ENCODE measurements at places on chromosomes 13 and 19.
A peak's percentile ranks its signal among the peaks of the same experiment; 100 is the strongest.

- no peak for DNase-seq
Measured at GRCh38 chr19:22807061-22807835, 23.3 kb upstream of the ZNF99 start.

DNA sequence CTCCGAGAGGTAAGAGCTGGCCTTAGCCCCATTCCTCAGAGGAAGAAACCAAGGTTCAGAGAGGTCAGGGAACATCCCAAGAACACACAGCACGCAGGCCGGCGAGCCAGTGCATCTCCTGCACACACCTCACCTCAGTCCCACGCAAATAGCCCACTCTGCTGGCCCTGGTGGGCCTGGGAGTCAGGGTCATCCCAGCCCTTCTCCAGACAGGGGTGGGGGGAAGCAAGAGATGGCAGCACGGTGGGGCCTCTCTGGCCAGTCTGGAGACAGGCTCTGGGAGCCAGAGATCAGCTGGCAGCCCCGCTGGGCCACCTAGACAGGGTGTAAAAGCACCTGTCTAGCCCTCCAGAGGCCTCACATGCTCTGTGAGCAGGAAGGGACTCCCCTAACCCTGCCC, 26.8 kb downstream of the TUBA3C start:
- DNase-seq = no peak

- DNase-seq = no peak
Measured at GRCh38 chr19:3338541-3339181, 27.7 kb upstream of the NFIC start.

DNA sequence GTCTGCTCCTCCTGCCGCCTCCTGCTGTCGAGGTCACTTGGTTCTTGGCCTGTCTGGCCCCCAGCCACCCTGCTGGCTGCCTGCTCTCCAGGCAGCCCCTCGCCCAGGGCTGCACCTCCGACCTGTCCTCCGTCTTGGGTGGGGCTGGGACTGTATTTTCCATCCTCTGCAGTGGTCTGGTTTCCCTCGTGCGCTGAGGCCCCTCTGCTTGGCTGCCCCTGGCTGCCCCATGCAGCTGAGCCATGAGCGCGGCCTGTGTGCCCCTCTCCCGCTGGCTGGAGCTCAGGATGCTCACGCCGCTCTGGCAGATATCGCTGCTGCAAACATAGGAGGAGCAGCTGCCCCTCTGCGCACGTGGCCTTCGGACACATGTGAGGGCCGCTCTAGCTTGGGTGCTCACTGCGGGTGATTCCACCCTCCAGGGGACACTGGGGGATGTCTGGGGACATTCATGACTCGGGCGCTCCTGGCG, 14.0 kb downstream of the UHRF1 start:
- DNase-seq = no peak

GRCh38 chr13:95067303-95067702, 233.9 kb downstream of the ABCC4 start:
- DNase-seq = no peak

DNA sequence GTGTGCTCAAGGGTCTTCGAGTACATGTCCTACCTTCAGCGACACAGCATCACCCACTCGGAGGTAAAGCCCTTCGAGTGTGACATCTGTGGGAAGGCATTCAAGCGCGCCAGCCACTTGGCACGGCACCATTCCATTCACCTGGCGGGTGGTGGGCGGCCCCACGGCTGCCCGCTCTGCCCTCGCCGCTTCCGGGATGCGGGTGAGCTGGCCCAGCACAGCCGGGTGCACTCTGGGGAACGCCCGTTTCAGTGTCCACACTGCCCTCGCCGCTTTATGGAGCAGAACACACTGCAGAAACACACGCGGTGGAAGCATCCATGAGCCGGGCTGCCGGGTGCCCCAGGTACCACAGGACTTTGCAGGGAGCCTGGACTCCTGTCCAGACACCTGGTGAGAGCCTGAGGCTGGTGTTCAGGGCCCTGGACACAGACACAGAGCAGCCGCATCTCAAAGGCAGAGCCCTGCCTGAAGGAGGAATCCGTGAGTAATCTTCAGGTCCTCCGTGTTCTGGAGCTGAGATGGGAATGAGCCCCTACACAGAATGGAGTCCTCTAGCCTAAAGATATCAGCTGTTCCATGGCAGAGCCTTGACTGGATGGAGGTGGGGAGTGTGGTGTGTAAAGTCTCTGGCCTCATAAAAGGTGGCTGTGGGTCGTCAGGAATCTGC, 1.5 kb downstream of the ZNF581 start:
- DNase-seq = no peak

GRCh38 chr13:70905035-70905434, 796.8 kb upstream of the KLHL1 start:
- no peak for DNase-seq

GRCh38 chr19:5436106-5436947, 18.9 kb upstream of the ZNRF4 start:
- peak; percentile 95 for DNase-seq

DNA sequence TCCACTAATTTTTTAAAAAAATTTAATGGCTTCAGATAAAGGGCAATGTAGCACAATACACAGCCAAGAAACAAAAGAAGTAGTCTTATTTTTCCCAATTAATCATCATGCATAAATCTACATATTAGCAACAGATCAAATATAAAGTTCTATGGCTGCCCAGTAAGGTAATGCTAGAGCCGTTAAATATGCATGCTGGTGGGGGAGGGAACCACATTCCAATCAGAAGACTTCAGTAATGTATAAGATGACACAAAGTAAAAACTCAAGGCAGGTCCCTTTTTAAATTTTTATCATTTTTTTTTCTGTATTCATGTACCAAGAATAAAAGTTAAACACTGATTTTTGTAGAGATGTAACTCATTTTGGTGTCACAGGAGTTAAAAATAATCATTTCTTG, 62.0 kb downstream of the MPHOSPH8 start:
- DNase-seq = no peak

GRCh38 chr19:10107817-10108367, 1.7 kb downstream of the PPAN start:
- DNase-seq = no peak

- DNase-seq = peak; percentile 56
Measured at GRCh38 chr13:57425531-57425930, 206.0 kb upstream of the PCDH17 start.

DNA sequence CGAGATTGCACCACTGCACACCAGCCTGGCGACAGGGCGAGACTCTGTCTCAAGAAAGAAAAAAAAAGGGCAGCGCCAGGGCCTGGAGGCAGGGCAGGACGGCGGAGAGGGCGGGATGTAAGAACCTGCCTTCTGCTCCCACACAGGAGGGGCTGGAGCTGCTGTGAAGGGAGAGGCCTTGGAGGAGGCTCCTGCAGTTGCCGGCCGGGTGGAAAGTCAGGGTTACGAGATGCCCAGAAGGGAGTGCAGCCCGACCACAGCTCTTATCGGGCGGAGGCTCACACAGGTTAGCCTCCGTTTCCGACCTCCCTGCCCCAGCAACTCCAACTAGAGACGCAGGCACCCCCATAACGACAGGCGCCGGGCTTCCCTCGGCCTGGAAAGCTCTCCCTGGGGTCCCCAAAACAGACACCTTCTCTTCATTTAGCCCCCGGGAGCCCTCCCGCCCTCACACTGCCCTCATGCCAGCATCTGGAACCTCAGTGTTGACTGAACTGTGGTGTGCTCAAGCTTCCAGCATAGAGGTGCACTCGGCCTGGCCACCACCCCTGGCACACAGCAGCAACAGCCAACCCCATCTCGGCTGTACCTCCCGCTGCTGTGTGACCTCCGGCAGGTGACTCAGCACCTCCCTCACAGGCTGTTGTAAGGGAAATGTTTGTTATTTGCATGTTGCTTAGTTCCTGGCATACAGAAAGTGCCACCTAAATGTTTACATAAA, 1.4 kb downstream of the PLPP2 start:
- peak; percentile 88 for DNase-seq

DNA sequence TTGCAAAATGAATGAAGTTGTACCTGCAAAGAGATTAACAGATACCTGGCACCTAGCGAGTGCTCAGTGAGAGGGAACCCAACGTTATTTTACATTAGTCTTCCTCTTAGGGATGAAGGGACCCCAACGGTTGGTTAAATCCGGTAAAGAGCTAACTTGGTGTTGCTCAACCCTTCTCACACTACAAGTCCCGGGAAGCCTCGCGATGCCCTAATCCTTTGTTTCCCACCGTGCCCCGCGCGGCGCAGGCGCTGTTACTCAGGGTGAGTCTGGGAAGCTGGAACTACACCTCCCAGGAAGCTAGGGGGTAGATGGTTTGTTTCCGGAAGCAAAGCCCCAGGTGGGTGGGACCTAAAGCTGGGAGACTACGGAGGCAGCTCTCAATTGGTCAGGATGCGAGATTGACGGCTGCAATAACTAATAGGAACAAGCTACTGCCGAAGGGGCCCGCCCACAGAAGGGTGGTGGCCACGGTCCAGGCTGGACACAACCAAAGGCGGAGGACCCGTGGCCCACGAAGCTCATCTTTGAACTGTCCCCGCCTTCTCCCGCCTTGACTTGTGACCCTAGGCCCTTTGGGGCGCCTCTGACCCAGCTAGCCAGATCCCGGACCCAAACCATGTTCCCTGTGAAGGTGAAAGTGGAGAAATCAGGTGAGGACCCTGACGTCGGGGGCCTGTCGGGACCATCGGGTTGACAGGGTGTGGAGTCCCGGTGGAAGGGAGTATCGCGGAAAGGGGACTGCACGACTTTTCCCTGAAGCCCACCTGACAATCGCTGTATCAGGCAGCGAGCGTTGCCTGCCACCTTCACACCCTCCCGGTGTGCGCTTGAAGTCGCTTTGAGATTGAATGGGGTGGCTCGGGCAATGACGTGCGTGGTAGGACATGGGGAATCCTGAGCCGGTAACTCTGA, at the start of gene LIN37:
TSS of gene LIN37 (plus strand) at position 471 of the 915 bp plus-strand sequence. CDS start at position 620, 149 bp downstream.
- peak; percentile 100 for DNase-seq

- DNase-seq = peak; percentile 88
Measured at GRCh38 chr13:114143806-114144605, 11.6 kb upstream of the RASA3 start.

GRCh38 chr13:39887387-39887786, 231.9 kb downstream of the COG6 start:
- no peak for DNase-seq

- no peak for DNase-seq
Measured at GRCh38 chr19:16160445-16160942, 12.8 kb downstream of the CIB3 start.

DNA sequence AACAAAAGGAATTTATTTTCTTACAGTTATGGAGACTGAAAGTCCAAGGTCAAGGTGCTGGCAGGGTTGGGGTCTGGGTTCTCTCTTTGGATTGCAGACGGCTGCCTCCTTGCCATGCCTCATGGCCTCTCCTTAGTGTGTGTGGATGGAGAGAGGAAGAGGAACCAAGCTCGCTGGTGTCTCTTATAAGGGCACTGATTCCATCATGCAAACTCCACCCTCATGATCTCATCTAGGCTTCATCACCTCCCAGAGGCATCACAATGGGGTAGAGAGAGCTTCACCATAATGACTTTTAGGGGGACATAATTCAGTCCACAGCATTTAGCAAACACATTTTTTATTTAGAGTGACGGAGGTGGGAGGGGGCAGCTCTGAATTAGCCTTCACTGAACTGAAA, 104.9 kb upstream of the ABCC4 start:
- DNase-seq = peak; percentile 28

DNA sequence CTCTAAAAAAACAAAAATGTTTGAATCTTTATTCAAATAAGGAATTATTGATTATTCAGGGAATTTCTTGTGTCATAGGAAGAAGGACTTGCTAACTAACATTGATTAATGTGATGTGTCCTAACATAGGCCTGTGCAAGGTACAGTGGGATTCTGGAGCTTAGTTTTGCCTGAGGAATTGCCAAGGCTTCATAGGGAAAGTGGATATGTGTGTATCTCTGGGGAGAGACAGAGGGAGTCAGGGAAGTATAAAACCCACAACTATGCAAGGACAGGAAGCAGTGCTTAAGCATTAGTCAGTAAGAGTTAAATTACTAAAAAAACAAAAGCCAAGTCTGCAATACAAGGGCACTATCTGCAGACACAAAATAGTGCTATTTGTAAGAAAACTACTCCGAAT, 59.6 kb downstream of the WDFY2 start:
- no peak for DNase-seq

- DNase-seq = peak; percentile 68
Measured at GRCh38 chr13:111210544-111211469, 95.7 kb downstream of the ARHGEF7 start.

- no peak for DNase-seq
Measured at GRCh38 chr19:13984186-13984585, 21.9 kb downstream of the RFX1 start.

- no peak for DNase-seq
Measured at GRCh38 chr19:50669302-50670101, 20.3 kb downstream of the C19orf81 start.

GRCh38 chr13:95620825-95621498, 23.5 kb downstream of the DZIP1 start:
- no peak for DNase-seq

- peak; percentile 95 for DNase-seq
Measured at GRCh38 chr19:45001087-45001739, at the start of gene RELB. Gene RELB, plus strand, starts transcription at chr19:45001464. Its CDS starts 116 bp downstream, at chr19:45001580.

GRCh38 chr13:112270951-112271350, 105.2 kb upstream of the SPACA7 start:
- no peak for DNase-seq

DNA sequence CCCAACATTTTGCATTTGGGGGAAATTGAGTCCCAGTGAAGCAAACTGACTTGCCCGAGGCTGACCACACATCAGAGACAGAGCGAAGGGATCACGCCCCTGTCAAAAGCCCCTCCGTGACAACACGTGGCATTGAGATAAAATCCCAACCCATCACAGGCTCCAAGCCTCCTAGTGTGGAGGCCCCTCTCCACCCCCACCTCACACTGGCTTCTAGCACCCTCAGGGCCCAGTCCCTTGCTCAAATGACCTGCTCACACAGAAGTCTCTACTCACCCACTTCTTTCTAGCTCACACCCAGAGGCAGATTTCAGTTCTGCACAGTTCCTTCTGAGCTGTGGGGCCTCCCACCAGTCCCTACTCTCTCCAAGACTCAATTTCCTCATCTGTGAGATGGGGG, 10.3 kb downstream of the HPN start:
- DNase-seq = no peak

- DNase-seq = no peak
Measured at GRCh38 chr19:16418597-16418962, 53.2 kb downstream of the EPS15L1 start.

DNA sequence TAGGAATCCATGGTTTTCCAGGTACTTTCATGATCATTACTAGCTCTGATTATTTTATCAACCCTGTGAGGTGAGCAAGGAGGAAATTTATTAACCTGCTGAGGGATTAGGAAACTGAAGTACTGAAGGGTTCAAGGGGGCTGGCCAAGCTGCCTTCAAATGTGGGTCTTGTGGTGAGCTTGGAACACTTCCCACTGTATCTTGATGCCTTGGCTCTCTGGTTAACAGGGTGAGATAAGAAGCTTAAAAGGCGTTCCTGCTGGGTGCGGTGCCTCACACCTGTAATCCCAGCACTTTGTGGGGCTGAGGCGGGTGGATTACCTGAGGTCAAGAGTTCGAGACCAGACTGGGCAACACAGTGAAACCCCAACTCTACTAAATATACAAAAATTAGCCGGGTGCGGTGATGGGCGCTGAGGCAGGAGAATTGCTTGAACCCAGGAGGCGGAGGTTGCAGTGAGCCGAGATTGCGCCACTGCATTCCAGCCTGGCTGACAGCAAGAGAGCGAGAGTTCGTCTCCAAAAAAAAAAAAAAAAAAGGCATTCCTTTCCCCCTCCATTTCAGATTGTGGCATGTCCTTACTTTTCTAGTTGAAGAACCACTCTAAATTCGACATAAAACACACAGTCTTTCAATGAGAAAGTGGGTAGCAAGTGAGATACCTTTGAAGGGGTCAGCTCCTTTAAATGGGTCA, 70.2 kb downstream of the KLF2 start:
- no peak for DNase-seq

- DNase-seq = peak; percentile 94
Measured at GRCh38 chr19:18428787-18429674, 8.9 kb downstream of the ISYNA1 start.

- no peak for DNase-seq
Measured at GRCh38 chr13:50224534-50224933, 209.3 kb downstream of the KCNRG start.

Data from islet precursor cell (in vitro differentiated cells).